Stimulated activated CD4-positive, alpha-beta T cell treated with anti-CD3 and anti-CD28 coated beads, Interleukin-12 subunit alpha, Interleukin-12 subunit beta, amount 100 ng/mL, for 48 hours (primary cell): ENCODE measurements at places on chromosomes 12 and 14.

GRCh38 chr12:21336656-21337055 lies 1.9 kb upstream of the SLCO1A2 start:
- no peak for DNase-seq

GRCh38 chr12:4143896-4144295 lies 129.7 kb upstream of the CCND2 start:
- DNase-seq = no peak

DNA sequence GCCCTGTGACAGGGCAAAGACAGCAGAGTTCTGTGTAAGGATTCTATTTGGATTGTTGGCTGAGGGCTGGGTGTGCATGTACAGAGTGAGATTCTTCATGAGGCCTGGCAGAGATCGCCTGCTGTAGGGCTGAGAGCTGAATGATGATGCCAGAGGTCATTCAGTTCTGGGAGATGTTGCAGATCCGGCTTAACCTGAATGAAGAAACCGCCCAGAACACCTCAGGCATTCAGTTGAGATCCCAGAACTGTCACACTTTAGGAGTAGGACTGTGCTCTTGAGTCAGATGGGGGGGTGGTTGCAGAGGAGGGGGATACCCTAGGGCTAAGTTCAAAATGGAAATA lies 5.8 kb upstream of the EVL start:
- DNase-seq = no peak

DNA sequence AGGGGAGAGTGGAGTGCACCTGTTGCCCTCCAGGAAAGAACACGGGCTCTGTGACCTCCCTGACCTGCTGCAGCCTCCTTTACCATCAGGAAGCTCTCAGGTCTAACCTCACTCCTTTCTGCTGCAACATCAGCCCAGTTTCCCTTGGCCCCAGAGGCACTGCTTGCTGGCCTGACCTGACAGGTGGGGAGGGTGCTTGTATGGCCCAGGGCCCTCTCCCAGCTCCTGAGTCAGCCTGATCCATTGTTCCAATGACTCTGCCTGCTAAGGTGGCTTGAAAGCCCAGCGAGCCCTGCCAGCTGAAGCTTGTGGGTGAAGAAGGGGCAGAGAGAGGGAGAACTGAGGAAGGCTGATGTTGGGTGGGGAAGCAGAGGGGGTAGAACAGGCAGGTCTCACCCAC lies 13.2 kb upstream of the KRT78 start:
- DNase-seq = no peak

DNA sequence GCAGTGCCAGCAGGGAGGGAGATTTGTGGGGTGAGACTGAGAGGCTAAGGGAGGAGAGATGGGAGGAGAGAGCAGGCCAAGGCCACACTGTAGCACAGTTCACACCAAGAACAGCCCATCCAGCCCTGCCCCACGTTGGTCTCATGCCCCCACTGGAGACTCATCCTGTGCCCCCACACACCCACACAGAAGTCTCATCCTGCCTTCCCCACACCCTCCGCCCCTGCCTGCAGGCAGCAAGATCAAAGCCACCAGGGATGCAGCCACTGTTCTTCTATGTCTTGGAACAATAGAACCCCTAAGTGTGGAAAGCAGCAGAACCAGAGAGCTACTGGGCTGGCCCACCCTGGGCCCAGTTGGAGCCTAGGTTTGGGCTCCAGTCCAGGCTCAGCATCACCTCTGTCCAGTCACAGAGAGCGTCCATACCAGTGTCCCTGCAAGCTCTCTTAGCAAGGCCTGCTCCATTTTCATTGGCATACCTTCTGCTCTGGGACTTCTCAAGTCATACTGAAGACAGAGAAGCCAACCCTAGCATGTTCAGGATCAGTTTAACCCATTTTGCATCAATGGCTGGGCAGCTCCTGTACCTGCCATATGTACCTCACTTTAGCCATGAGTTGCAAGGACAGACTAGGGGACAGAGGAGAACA lies 31.7 kb upstream of the HDAC7 start:
- DNase-seq = no peak
